ENCODE measurements at places on chromosomes 6 and 20. TPM values are rescaled to one million over a fixed set of nuclear protein-coding genes. Genes with fewer than 3 reads are reported as not detected.

The PLTP gene
- 42.2 TPM for total RNA-seq

The UNC5CL gene
- total RNA-seq = 1.1 TPM

The SLC9A8 gene
- 4.9 TPM for total RNA-seq

The SPDEF gene
- not detected for total RNA-seq

The DLK2 gene
- 0.38 TPM for total RNA-seq

The GRIK2 gene
- total RNA-seq = 1.1 TPM

The SPATA25 gene
- total RNA-seq = 0.16 TPM

The SLC24A3 gene
- total RNA-seq = 0.76 TPM

Data from mesangial cell (primary cell).